Activated T-helper 17 cell treated with anti-CD3 and anti-CD28 coated beads, Interleukin-2, amount 50 U/mL, for 72 hours (primary cell): ENCODE measurements at places on chromosomes 4 and X.

DNA sequence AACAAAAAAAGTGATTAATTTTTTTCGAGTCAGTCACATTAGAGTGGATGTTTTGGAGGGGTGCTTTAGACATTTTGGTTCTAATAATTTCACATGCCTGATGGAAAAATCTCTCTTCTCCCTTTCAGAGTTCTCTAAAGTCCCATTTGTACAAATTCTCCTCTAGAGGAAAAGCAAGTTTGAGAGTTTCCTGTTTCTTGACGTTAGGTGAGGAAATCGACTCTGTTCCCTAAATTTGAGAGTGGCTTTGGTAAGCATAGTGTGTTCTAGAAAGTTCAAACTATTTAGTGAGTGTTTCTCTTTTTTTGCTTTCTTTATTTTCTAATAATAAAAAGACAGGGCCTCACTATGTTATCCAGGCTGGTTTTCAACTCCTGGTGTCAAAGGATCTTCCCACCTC lies 1.6 kb upstream of the ATP6AP2 start:
- ATAC-seq: no peak
- H3K27ac ChIP-seq: no peak overlapping the region
- no peaks in the 10 kb centered on the region for H3K36me3 ChIP-seq
- no peaks in the 10 kb centered on the region for H3K27me3 ChIP-seq

GRCh38 chrX:14777525-14777924 lies 95.3 kb downstream of the FANCB start:
- no peaks in the 10 kb centered on the region for H3K36me3 ChIP-seq
- no peaks in the 10 kb centered on the region for H3K4me1 ChIP-seq
- ATAC-seq: no peak
- H3K27ac ChIP-seq: no peak overlapping the region

DNA sequence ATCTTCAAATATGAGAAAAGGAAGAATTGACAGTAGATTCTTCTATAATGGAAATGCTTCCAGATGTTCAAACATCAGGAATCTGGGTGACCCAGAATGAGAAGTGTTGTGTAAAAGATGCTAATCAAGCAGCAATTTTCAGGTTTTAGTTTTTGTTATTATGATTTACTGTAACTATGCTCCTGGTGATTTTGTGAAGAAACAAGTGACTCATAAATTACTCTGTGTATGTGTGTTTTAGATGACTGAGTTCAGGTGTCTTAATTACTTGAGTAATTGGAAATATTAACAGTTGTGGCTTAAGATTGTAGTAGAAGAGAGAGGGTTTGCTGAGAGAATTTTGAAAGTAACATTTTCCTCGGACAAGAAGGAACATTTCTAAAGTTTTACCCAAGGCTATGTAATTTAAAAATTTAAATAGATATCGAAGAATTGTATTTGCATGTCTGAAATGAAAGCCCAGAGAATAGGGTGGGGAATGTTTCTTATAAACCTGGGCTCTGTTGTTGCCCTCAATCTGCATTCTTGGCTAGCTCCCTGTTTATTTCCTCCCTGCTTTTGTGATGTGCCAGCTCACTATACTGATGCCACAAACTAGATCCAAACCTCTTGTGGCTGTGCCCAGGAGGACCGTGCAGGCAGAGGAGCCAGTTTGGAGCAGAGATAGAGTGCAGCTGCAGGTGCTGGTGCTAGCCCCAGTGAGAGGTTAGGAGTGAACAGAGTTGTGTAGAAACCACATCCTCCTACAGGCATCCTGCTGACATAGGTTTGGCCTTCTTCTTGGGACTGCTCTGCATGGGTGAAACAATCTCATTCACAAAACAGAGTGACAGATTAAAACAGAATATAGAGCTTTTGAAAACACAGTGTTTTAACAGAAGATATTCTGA lies 25.4 kb upstream of the TNIP3 start:
- peak overlapping the region; percentile 60 for H3K4me3 ChIP-seq
- H3K4me1 ChIP-seq: peaks cover 30% of the 10 kb centered on the region
- H3K27ac ChIP-seq: peak overlapping the region; percentile 64
- H3K36me3 ChIP-seq: no peaks in the 10 kb centered on the region
- ATAC-seq: peak; percentile 95

GRCh38 chr4:177573507-177573906 lies 131.3 kb upstream of the AGA start:
- H3K4me3 ChIP-seq: no peak overlapping the region
- no peaks in the 10 kb centered on the region for H3K27me3 ChIP-seq
- no peaks in the 10 kb centered on the region for H3K36me3 ChIP-seq
- ATAC-seq: no peak
- H3K4me1 ChIP-seq: no peaks in the 10 kb centered on the region

DNA sequence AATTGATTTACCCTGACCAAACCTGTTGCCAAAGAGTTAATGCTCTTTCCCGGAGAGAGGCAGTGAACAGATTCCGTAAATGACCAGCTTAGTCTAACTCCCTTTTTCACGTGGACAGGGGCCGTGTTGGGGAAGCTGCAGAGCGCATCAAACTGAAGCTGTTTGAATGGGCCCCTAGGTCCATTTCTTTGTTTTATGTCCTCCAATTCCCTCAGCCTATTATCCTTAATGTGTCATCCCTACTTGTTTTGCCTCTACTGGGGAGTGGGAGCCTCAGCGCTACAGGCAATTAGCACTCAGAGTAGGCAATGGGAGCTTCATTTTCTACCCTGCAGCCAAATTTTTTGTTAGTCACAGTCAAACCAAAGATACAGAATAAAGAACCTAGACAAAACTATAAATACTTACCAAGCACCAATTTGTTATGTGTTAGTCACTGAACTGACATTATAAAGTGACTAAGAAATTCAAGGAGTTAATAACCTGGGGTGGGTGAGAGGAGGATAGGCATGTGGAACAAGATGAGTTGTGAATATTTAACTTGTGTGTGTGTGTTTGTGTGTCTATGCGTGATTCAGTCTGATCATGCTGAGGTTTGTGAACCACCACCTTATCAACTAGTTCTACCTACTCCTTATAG lies 417.4 kb downstream of the PACRGL start:
- no peak overlapping the region for H3K27ac ChIP-seq
- no peak overlapping the region for H3K4me3 ChIP-seq
- H3K27me3 ChIP-seq: no peaks in the 10 kb centered on the region
- H3K36me3 ChIP-seq: no peaks in the 10 kb centered on the region
- no peaks in the 10 kb centered on the region for H3K4me1 ChIP-seq

GRCh38 chrX:151031391-151031975 lies 48.3 kb downstream of the HMGB3 start:
- peak; percentile 52 for ATAC-seq
- no peak overlapping the region for H3K4me3 ChIP-seq
- peak overlapping the region; percentile 64 for H3K27ac ChIP-seq
- no peaks in the 10 kb centered on the region for H3K36me3 ChIP-seq
- H3K27me3 ChIP-seq: peaks cover 3% of the 10 kb centered on the region
- H3K4me1 ChIP-seq: peaks cover 6% of the 10 kb centered on the region

DNA sequence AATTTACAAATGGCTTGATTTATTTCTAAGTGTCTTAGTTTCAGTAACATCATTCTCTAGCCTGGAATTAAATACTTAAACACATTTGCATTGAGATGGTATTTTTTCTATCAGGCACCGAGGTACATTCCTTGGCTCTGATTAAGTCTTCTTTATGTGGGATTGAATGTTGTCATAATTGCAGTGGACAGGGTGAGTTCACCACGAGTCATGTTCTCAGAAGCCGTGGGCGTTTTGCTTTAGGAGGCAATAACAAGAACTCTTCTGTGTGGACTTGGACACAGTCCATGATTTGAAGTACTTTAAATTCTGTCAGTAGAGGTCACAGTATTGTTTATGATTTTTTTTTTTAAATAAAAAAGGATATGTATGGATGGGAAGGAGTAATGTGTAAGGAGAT lies 57.1 kb upstream of the EFHC2 start:
- H3K4me3 ChIP-seq: no peak overlapping the region
- no peaks in the 10 kb centered on the region for H3K27me3 ChIP-seq
- no peaks in the 10 kb centered on the region for H3K36me3 ChIP-seq
- no peak overlapping the region for H3K27ac ChIP-seq
- ATAC-seq: peak; percentile 83
- no peaks in the 10 kb centered on the region for H3K4me1 ChIP-seq

DNA sequence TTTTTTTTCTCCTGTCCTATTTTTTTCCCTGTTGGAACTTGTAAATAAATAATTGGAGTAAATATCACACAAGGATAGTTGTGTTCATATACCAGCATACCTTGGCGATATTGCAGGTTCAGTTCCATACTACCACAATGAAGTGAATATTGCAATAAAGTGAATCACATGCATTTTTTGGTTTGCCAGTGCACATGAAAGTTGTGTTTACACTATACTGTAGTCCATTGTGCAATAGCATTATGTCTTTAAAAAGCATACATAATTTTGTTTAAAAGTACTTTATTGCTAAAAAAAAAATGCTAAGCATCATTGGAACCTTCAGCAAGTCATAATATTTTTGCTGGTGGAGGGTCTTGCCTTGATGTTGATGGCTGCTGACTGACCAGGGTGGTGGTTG lies 88.6 kb downstream of the GSTCD start:
- ATAC-seq: no peak
- H3K36me3 ChIP-seq: peaks cover 4% of the 10 kb centered on the region
- H3K27me3 ChIP-seq: no peaks in the 10 kb centered on the region
- no peak overlapping the region for H3K27ac ChIP-seq
- no peaks in the 10 kb centered on the region for H3K4me1 ChIP-seq

- H3K4me3 ChIP-seq: no peak overlapping the region
- H3K27ac ChIP-seq: no peak overlapping the region
- no peak for ATAC-seq
These were observed 29.0 kb downstream of the TMPRSS11B start for GRCh38 chr4:68216501-68216900.

DNA sequence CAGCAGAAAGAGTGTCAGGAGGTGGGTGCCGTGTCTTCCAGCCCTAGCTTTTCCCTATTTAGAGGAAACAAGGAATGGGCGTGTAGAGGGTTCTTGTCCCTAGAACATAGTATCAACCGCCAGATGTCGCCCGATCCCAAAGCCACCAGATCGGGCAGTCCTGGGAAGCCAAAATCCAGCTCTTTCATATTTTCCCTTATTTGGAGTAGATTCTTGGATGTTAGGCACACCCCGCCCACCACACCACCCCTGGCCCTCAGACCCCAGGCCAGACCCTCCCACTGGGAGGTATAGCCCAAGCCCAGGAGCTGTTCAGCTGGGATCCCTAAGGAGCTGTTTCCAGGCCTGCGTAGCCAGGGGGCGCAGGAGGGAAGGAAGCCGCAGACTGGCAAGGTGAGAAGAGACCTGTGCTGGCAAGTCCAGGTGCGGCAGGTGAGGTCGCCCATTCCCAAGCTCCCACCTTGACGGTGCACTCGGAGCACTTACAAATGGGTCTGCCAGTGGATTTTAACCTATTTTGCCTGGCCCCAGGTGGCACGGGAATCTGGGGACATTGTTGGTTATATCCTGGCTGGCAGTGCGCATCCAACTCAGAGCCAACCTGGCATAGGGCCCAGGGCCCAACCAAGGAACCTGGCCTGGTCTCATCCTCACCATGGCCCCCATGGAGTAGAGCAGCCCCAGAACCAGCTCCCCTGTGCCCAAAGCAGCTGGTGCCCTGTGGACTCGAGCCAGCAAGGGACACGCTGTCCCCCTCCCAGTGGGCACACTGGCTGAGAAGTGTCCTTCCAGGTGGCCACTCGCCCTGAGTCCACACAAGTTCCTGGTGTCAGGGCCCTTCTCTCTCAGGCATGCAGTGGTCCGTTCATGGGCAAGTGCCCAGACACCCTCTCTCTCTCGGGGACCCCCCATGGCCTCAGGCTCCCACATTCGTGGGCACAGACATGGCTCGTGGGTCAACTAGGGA lies 811 bp downstream of the FLNA start:
- no peaks in the 10 kb centered on the region for H3K27me3 ChIP-seq
- H3K36me3 ChIP-seq: peaks cover 21% of the 10 kb centered on the region
- no peaks in the 10 kb centered on the region for H3K4me1 ChIP-seq
- H3K4me3 ChIP-seq: peak overlapping the region; percentile 84
- H3K27ac ChIP-seq: no peak overlapping the region
- no peak for ATAC-seq

DNA sequence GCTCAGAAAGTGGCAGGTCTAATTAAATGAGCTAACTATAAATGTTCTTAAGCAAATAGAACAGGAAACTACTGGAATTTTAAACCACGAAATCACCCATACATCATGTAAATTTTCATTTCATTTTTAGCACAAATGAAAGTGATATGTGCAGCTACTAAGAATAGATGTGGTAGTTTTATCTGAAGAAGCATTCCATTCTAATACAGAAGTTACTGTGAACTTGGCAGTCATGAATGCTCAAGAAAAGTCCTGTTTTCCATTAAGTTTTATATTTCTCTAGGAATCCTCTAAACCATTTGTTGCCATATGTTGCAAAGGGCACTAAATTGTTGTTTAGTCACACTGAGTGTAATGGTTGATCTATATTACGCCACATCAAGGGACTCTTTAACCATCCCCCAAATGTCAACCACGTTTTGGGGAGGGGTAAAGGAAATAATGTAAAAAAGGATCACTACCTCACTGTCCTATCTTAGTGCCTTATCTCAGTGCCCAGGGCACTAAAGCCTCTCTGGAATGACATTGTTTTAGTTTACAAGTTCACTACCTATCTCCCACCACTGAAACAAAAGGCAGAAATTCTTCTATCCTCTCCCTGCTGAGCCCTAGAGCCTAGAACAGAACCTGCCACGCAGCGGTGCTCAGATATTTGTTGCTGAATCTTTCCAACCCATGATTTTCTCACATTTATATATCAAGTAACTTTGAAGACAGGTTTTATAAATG lies 118.0 kb downstream of the SHISA3 start:
- no peaks in the 10 kb centered on the region for H3K4me1 ChIP-seq
- no peak overlapping the region for H3K27ac ChIP-seq
- H3K27me3 ChIP-seq: no peaks in the 10 kb centered on the region
- H3K36me3 ChIP-seq: peaks cover 25% of the 10 kb centered on the region

DNA sequence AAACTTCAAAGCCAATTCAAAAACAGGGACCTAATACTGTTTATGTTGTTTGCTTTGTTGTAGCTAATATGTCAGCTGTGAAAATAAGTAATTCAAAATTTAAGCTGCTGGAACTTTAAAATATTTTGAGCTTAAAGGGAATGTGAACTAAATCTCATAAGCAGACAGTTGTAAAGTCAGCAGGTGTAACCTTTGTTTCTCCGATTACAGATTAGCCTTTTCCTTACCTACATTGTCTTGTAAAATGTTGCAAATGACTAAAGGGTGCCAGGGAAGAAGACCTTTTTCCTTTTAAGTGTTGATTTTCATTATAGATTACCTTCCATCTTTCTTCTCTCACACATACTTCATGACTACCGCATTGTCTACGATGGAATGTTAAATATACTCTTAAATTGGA lies 405.1 kb downstream of the KCNIP4 start:
- H3K36me3 ChIP-seq: no peaks in the 10 kb centered on the region
- no peak overlapping the region for H3K4me3 ChIP-seq
- ATAC-seq: no peak
- no peak overlapping the region for H3K27ac ChIP-seq
- peaks cover 3% of the 10 kb centered on the region for H3K27me3 ChIP-seq
